ENCODE measurements at places on chromosomes 7 and 10.

DNA sequence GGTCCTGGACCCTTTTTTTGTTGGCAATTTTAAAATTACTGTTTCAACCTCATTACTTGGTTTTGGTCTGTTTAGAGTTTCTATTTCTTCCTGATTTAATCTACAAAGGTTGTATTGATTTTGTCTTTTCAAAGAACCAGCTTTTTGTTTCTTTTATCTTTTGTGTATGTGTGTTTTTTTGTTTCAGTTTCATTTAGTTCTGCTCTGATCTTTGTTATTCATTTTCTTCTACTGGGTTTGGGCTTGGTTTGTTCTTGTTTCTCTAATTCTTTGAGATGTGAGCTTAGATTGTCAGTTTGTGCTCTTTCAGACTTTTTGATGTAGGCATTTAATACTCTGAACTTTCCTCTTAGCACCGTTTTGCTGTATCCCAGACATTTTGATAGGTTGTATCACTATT is 8.5 kb upstream of the MRPS33 start:
- no peak for DNase-seq

DNA sequence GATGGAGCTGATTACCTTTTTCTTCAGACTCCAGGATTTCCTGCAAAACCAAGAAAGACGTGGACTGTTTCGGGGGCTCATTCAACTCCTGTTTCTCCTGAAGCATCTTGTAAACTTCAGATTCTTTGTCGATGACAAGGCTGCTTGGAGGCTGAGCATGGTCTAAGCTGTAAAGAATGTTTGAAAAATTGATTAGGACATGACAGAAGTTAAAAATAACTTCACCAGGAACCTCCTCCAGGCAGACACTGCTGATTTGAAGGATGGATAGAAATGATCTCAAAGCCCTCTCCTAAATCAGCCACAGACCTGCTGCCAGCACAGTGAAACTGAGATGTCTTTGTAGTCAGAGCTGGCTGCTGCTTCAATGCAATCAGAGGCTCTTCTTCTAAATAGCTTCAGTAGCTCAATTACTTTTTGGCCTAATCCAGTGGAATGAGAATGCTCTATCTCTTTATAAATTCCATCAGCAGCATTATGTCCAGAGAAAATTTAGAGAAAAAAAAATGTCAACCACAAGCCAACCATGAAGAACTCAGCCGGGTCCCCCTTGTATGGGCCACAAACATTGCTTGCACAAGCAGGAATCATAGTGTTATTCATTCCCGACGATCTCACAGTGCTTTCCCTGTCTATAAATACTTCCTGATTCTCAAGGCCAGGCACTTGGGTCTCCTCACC is 43.5 kb downstream of the PDLIM1 start:
- DNase-seq, result no peak

DNA sequence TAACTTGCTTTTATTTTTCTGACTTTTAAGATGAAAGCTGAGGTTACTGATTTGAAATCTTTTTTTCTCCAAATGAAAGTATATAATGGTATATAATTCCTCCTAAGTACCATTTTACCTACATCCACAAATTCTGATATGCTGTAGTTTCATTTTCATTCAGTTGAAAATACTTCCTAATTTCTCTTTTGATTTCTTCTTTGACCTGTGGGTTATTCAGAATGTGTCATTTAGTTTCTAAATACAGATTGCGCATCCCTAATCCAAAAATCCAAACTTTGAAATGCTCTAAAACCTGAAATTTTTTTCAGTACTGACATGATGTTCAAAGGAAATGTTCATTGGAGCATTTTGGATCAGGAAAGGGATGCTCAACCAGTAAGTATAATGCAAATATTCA is 168.7 kb downstream of the CELF2 start:
- DNase-seq, result no peak

GRCh38 chr7:54944179-54944578 is 74.6 kb upstream of the EGFR start:
- no peak for DNase-seq

DNA sequence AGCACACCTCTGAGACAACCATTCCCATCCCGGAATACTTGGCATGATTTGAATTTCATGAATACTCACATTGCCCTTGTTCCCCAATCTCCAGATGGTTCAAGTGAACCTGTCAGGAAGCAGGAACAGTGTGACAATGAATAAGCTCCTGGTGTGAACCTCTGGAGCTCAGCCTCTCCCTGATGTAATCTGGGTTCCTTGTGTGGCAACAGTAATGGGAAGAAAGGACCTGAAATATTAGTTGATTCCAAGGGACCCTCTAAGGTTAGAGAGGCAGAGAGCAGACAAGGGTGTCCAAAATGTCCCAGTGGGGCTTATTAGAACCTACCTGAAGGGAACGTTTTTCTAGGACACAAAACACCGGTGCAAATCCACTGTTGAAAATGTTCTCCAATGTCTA is 8.5 kb downstream of the OR2A7 start:
- DNase-seq, result no peak

Measured in T follicular helper cell (primary cell).